ENCODE measurements at places on chromosomes 3 and 15. TPM values are rescaled to one million over a fixed set of nuclear protein-coding genes. Genes with fewer than 3 reads are reported as not detected.

DNA sequence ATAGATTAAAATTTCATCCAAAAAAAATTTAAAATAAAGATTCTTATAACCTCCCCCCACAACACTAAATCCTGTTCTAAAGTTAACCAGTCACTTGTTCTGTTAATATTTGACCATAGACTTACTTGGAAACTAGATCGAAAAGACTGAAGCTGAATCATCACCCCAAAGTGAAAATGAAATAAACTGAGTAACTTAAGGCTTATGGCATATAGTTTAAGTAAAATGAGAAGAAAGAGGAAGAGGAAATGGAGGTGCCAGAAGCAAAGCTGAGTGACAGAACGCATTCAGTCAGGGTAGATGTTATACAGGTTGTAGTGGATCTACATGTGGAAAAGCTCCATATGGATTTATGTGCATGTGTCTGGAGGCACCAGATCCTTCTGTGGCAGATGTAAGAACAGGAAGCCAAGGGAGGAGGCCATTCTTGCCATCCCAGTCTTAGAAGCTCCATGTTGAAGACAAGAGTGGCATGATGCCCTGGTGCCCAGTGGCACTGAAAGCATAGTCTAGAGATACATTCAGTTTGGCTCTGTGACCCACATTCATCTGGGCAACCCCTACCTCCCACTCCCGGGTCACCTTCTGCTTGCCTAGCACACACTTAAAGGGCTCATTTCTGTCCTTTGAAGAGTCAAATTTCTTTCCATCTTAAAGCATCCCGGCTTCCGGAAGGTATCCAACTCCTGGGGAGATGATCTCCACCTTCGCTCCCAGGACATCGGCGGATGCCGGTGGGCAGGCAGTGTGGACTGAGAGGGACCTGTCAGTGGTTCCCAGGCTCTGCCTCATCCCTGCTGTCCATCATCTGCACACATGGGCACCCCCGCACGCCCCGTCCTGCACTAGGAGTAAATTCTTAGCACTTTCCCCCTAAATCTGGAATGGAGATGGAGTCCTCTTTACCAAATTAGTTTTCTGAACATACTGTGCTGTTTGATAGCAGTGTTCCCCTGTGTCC is 90.8 kb downstream of the NEO1 start:
- DNase-seq, result no peak

- no peak for DNase-seq
These were observed 85.6 kb upstream of the PDZRN3 start for GRCh38 chr3:73710340-73710739.

DNA sequence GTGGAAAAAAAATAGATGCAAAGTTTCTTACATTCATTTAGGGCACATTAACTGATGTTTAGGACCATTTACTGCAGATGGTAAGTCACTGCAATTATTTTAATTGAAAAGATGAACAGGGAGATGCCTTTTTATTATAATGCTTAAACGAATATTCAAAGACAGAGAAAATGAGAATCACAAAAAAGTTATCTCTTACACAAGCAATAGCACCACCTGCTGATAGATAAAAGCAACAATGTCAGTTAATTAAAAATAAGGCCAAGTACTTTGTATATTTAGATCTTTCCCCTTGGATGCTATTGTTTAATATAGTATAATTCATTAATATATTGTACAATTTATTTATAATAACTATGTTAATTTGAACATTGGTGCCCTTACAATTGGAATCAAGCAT is 55.9 kb downstream of the IFT80 start:
- DNase-seq, result no peak

- no peak for DNase-seq
These were observed 24.1 kb upstream of the VEPH1 start for GRCh38 chr3:157527131-157527881.

DNA sequence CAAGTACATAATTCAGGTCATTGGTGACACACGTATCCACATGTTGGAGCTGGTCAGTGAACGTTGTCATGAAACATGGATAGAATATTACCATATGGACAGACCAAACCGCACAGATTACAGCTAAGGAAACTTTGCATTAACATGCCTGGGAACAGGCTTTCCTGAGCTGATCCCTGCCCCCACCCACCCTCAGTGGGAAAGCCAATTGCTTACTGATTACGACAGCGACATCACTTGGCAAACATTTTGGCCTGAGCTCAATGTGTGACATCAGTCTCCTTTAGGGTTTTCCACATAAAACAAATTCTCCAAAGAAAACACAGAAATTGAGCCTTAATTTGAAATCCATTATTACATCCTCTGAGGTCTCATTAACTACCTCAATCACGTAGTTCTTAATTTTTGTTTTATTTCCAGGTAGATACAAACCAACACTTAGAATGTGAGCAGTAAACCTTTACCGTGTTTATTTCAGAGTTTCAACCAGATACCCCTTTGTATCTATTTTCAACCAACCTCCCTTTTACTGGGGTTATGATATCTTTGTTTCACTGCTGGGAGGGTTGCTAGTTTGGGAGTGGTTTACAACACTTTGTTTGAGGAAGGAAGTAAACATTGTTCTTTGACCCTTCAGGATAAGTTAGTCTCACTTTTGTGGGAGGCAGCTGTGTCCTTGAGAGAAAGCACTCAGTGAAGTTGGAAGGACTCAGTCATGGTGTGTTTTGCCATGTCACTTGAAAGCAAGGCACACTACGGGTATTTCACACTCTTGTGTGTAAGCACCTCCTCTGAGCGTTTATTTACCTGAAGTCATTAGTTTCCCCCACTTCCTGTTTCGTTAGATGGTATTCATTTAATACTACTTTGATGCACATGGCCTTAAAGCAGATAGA is 103.1 kb downstream of the CMSS1 start:
- DNase-seq, result no peak

DNA sequence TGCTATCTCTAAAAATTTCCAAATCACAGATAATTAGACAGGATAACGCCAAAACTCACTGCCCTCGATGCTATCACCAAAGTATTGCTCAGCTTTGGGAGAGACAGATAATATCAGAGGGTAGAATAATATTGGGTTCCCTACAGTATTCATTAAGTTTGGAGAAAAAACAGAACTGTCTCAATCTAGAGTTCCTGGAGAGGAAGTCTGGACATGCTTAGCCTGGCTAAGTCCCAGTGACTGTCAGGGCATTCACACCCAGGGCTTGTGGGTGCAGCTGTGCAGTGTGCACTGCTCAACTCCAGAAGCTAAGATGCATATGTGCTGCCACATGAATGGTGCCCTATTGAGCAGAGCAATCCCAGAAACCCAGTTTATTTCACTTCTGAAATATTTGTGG is 459.6 kb upstream of the DPH6 start:
- no peak for DNase-seq

- no peak for DNase-seq
These were observed 11.8 kb upstream of the SLC6A11 start for GRCh38 chr3:10804183-10804648.

GRCh38 chr3:169965562-169966427 is 812 bp upstream of the SEC62 start:
- no peak for DNase-seq

DNA sequence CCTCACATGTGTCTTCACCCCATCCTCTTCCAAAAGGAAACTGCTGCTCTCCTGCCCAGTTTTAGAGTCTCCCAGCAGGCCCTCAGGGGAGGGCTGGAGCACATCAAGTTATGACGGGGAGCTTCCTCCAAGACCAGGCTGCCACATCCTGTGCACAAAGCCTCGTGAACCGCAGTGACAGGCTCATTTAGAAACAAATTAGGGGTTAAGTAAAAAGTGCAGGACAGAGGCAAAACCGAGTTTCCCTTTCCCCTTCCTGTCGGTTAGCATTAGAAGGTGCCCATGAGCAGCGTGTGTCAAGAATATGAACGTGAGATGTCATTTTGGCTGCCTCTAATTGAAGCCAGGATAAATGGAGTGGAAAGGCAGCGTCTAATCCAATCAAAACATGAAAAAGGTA is 199.7 kb downstream of the ARRDC4 start:
- peak; percentile 78 for DNase-seq

DNA sequence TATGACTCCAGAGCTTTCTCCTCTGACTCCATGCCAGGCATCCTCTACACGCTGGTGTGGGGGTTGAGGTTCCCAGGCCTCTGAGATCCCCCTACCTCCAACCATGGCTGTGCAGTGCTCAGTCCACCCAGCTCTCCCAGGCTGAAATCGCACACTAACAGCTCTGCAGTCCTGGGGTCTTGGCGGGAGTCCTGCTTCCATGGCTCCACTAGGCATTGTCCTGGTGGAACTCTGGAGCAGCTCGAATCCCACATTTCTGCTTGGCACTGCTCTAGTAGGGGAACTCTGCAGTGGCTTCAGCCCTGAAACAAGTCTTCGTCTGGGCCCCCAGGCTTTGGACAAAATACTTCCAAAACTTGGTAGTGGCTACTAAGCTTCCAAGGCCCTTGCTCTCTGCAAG is 50.7 kb downstream of the ROPN1B start:
- DNase-seq, result no peak

GRCh38 chr3:77648214-77648613 is 608.3 kb downstream of the ROBO2 start:
- no peak for DNase-seq

DNA sequence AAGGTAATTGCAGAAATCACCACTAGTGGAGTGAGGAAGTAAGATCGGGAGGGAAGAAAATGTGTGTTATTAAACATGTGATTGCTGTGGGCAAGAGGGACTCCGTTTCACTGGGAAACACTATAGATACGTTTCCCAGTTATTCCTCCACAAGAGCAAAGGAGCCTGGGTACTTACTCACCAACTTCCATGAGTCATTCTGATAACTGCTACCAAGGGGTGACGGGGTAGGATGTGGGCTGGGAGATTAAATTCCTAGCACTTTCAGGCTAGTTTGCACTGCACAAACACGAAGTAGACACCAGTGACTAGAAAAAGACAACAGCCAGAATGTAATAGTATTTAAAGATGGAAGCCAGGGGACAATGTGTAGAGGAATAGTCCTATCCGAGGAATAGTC is 812.9 kb upstream of the CFAP20DC start:
- no peak for DNase-seq

DNA sequence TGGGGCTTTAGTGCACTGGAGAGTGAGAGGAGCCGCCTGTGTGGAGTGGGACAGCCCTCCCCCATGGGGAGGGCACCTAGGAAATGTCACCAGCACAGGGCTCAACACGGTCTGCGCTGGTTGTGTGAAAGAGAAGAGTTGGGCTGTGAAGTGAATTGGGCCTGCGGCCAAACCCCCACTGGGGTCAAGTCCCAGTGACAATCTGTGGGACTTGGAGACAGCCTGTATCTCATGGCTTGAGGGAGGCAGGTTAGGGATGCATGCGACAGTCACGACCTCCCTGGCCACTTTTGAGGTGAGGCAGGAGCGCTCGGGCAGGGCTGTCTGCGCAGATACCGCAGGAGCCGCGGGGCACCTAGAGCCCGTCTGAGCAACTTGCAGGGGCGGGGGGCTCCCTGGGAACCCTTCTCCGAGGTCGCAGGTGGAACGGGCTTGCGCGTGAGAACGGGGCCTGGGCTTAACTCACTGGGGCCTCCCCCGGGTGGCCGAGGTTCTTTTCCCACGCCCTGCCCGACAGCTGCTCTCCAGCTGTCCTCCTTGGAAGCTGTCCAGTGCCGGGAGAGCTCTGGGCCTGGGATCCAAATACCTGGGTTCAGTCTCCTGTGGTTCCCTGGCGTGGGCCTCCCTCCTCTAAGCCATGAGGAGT is 77.4 kb downstream of the SNRK start:
- no peak for DNase-seq

GRCh38 chr3:14303336-14304100 is 98.9 kb upstream of the SLC6A6 start:
- DNase-seq, result no peak

GRCh38 chr15:89035150-89035549 is 53.1 kb upstream of the ABHD2 start:
- no peak for DNase-seq

- DNase-seq, result peak; percentile 61
These were observed 47.0 kb downstream of the ZNF609 start for GRCh38 chr15:64507293-64507802.

DNA sequence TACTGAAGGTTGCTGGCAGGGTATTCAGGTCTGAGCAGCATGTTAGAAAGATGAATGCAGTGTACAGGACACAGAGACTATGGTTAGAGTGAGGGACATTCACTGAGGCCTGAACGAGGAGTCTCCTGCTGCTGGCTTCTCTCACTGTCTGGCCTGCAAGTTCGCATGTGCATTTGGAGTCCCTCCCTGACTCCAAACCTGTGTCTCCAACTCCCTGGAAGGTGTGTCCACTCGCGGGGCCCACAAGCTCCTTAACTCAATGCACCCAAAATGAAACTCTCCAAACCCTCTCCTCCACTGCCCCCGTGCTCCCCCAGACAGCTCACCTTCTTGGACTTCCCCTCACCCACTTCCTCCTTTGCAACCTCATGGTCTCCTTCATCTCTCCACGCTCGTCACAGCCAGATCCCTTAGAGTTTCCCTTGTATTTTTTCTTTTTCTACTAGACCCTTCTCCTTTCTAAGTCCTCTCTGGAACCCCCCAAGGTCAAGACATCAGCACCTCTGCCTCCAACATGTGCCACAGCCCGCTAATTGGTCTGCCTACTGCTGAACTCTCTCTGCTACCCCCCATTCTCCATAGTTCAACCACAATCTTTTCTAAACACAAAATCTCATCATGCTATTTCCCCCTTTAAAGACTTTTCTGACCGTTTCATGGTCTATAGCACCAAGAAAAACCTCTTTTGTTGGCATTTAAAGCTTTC is 58.3 kb downstream of the HES1 start:
- DNase-seq, result no peak

- no peak for DNase-seq
These were observed 416.5 kb upstream of the TGFBR2 start for GRCh38 chr3:30189900-30190299.

DNA sequence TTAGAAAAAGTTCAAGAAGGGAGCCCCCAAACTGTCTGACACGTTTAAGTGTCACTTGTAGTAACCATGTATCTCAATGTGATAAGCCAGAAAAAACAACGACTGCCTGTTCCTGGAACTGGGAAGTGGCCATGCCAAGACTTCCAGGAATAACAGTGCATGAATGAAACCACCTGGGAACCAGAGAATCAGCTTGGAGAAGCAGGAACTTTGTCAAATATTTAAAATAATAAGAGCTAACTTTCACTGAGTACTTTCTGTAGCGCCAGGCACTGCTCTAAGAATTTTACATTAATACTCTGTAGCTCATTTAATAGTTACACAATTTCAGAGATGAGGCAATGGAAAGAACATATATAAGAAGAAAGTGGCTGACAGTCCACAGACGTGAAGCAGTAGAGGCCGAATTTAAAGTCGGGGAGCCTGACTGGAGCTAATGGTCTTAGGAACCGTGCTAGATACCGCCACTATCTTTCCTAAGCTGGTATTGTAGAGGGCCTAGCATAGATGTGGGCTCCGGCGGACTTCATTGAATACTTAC is 876 bp downstream of the PLSCR1 start:
- no peak for DNase-seq

- DNase-seq, result no peak
These were observed 72.8 kb upstream of the RBM5 start for GRCh38 chr3:50015918-50016317.

- DNase-seq, result no peak
These were observed 38.5 kb upstream of the TFRC start for GRCh38 chr3:196120291-196120951.

- no peak for DNase-seq
These were observed 110.8 kb downstream of the LRIG1 start for GRCh38 chr3:66390013-66390412.

The GOLGA8S gene
- total RNA-seq, result 2.4 TPM

The SUCLG2 gene
- 28.2 TPM for total RNA-seq

The FRMD4B gene
- 38.3 TPM for total RNA-seq

The MUC13 gene
- total RNA-seq, result 0.84 TPM

The TPRG1 gene
- total RNA-seq, result 5.0 TPM

Data from natural killer cell treated with Interleukin-12 subunit alpha and Interleukin-12 subunit beta and Interleukin-15 and Interleukin-18, amount 100 ng/mL, for 72 hours (primary cell).